ENCODE measurements at places on chromosomes 5 and 9. TPM values are rescaled to one million over a fixed set of nuclear protein-coding genes. Genes with fewer than 3 reads are reported as not detected.

The NTNG2 gene
- polyA plus RNA-seq, result 0.74 TPM

- DNase-seq, result no peak
These were observed 1974.0 kb upstream of the WWC1 start for GRCh38 chr5:166317425-166317824.

The STC2 gene
- polyA plus RNA-seq, result 2.5 TPM

GRCh38 chr5:179354305-179354882, 9.1 kb upstream of the ADAMTS2 start:
- DNase-seq, result no peak

The SH3TC2 gene
- 0.68 TPM for polyA plus RNA-seq

DNA sequence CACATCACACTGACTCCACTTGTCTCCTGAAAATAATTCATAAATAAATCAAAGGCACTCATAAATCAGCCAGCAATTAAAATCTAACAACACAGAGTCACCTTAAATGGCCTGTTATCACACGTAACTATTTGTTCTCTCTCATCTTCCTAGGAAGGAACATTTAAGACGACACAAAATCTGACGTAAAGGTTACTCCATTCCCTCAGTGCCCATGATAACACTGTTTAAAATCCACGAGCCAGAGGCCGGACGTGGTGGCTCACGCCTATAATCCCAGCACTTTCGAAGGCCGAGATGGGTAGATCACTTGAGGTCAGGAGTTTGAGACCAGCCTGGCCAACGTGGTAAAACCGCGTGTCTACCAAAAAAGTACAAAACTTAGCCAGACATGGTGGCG, 56.4 kb downstream of the MYO10 start:
- no peak for DNase-seq

DNA sequence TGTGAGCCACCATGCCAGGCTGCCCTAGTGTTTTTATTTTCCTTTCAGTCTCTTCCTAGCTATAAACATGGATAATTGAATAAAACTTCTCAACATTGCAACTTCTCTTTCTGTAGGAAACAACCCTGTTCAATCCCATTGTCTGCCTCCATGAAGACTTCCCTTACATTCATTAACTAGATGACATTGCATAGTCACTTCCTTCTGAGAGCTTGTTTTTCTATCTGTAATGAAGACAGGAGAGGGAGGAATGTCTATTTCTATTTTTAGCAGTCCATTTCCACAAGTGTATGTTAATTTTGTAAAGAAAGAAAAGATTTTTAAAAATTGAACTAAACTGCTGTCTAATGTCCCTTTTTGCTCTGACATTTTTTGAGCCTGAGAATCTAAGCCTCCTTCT, 55.6 kb upstream of the MELK start:
- DNase-seq, result no peak

DNA sequence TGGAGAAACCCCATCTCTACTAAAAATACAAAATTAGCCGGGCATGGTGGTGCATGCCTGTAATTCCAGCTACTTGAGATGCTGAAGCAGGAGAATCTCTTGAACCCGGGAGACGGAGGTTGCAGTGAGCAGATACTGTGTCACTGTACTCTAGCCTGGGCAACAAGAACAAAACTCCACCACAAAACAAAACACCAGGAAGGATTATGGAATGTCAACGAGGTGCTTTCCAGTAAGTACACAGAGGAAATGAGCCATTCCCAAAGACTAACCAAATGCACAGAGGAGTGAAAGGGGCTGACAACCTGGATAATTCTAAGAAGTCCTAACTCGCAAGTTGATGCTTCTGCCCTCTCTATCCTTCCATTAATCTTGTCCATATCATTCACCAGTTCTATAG, 126.1 kb upstream of the RETREG1 start:
- DNase-seq, result no peak

GRCh38 chr5:59366784-59367183, 526.7 kb downstream of the PDE4D start:
- DNase-seq, result no peak

The SLC6A18 gene
- polyA plus RNA-seq, result 3.4 TPM

- DNase-seq, result no peak
These were observed 69.8 kb upstream of the RAI14 start for GRCh38 chr5:34586117-34586885.

DNA sequence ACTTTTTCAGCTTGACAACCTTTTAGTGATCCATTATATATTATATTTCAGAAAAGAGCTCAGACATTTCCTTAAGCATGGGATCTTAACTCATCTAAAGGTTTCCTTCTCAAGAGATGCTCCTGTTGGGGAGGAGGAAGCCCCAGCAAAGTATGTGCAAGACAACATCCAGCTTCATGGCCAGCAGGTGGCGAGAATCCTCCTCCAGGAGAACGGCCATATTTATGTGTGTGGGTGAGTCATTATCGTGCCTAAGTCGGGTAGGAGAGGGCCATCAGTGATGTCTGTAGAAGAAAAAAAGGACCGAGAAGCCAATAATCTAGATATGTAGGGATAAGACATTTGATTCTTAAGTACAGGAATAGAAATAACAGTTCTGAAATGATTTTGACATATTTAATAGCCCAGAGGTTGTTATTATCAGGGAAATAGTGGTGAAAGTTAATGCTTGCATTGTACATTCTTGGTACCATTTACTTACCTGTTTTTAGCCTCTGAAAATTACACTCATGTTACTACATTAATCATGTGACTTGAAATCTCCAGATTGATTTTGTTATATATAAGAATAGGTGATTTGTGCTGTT, 28.2 kb downstream of the MTRR start:
- peak; percentile 4 for DNase-seq

- no peak for DNase-seq
These were observed 292.9 kb upstream of the PUM3 start for GRCh38 chr9:3136686-3137346.

GRCh38 chr9:79988126-79988525, 416.4 kb downstream of the TLE4 start:
- DNase-seq, result no peak

DNA sequence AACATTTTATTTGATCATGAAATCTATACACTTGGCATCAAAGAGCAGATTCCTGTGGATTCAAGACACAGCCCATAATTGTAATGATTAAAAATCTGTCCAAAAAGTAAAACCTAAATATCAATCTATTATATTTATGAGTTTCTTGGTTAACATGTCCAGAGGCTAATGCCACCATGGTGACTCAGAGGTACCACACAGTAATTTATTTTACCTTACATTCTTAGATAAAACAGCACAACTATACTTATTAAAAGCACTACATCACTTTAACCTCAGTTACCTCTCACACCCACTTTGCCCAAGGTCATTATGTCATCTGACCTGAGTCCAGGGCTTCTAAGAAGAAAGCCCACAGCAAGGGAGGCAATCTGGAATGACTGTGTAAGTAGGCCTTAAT, 519.2 kb downstream of the RASEF start:
- DNase-seq, result no peak

The IL9 gene
- polyA plus RNA-seq, result not detected

GRCh38 chr5:43623048-43623680, 20.2 kb downstream of the NNT start:
- no peak for DNase-seq

GRCh38 chr9:4416467-4416866, 73.8 kb upstream of the SLC1A1 start:
- no peak for DNase-seq

The LEAP2 gene
- polyA plus RNA-seq, result 4.0 TPM

DNA sequence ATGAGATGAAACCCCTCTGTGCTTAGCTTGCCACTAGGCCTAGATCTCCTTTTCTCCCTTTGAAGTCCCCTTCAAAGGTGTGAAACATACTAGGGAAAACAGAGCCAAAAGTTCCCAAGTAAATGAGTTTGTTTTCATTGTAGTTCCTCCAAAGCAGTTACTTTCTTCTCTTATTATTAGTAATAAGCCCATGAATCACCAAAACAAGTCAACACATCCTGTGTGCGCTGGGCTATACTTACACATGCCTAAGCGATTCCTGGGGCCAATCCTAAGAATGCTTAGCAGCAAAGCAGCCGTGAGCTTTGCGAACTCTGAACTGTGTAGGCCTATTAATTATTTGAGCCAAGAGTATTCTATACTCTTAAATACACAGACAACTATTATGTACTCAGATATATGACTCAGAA, 7.6 kb downstream of the ENC1 start:
- DNase-seq, result no peak

DNA sequence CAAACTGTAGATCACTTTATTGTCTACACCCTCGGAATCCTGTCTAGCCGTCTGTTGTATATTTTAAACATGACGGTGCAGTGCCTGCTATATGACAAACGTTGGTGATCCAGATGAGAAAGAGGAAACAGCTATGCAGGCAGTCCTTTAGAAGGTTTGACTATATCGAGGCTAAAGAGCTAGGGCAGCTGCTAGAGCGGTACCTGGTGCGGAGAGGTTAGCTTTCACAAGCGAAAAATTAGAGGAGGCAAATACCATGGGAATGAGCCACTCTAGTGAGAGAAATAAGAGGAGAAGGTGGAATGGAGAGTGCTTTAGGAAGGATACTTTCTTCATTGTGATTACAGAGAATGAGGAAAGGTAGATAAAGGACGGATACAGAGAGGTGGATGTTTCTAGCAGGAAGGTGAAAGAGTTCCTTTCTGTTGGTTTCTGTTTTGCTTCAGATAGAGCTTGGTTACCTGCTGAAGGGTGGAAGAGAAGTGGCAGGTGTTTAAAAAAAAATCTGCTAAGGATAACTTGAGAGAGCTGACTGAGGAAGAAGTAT, 959 bp upstream of the FBXL17 start:
- no peak for DNase-seq

The NEUROG1 gene
- polyA plus RNA-seq, result not detected

The MAMDC2 gene
- polyA plus RNA-seq, result 6.0 TPM

GRCh38 chr9:133408042-133408441, 9.8 kb downstream of the REXO4 start:
- no peak for DNase-seq

The MEIKIN gene
- polyA plus RNA-seq, result not detected

DNA sequence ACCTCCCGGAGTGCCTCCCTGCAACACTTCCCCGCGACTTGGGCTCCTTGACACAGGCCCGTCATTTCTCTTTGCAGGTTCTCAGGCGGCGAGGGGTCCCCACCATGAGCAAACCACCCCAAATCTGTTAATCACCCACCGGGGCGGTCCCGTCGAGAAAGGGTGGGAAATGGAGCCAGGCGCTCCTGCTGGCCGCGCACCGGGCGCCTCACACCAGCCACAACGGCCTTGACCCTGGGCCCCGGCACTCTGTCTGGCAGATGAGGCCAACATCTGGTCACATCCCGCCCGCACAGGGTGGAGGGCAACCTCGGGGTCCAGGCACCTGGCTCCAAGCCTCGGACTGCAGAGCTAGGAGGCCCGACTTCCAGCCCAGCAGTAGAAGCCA, 776 bp upstream of the TERT start:
- DNase-seq, result no peak

The PCDHGA2 gene
- 6.3 TPM for polyA plus RNA-seq

GRCh38 chr5:35188031-35188457, 42.2 kb downstream of the PRLR start:
- no peak for DNase-seq

The GM2A gene
- polyA plus RNA-seq, result 27.2 TPM

The PCDHB15 gene
- polyA plus RNA-seq, result 14.3 TPM

- peak; percentile 57 for DNase-seq
These were observed 182.4 kb upstream of the OTULINL start for GRCh38 chr5:14399054-14399692.

DNA sequence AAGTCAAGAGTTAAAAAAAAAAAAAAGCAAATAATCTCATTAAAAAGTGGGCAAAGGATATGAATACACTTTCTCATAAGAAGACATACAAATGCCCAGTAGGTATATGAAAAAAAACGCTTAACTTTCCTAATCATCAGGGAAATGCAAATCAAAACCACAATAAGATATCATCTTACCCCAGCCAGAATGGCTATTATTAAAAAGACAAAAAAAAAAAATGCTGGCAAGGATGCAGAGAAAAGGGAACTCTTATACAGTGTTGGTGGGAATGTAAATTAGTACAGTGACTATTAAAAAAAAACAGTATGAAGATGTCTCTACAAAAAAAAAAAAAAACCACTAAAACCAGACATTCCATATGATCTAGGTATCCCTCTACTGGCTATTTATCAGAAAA, 79.4 kb downstream of the LPAR1 start:
- DNase-seq, result no peak

DNA sequence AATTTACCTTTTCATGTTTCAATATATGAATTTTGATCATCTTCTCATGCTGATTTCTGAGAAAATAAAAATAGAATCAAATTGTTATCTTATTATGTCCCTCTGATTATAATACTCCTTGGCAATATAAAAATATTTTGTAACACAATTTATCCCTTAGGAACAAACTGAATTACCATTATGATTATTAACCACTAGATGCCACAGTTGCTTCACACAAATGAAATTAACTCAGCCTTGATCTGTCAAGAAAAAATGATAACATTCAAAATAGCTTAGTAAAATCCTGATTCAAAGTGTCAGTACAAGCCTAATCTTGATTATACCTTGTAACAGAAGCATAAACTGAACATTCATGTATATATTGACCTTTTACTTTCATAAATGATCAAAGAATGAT, 4.8 kb upstream of the CHSY3 start:
- DNase-seq, result peak; percentile 4

The LCN15 gene
- 0.06 TPM for polyA plus RNA-seq

The FAM200C gene
- polyA plus RNA-seq, result 16.7 TPM

DNA sequence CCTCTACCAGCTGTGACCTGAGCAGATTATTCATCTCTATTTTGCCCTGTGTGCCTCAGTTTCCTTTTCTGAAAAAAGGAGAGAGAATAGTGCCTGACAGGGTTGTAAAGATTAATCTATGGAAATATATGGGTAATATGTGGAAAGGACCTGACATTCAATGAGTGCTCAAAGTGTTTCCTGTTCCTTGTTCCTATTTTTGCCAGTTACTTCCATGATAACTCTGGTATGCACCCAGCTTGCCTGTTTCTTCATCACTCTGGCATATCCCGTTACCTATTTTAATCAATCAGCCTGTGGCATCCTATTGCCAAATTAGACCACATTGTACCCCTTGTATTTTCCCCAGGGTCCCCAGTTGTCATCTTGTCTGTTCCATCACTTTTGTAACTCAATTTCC, 3.6 kb upstream of the ARAP3 start:
- DNase-seq, result no peak

DNA sequence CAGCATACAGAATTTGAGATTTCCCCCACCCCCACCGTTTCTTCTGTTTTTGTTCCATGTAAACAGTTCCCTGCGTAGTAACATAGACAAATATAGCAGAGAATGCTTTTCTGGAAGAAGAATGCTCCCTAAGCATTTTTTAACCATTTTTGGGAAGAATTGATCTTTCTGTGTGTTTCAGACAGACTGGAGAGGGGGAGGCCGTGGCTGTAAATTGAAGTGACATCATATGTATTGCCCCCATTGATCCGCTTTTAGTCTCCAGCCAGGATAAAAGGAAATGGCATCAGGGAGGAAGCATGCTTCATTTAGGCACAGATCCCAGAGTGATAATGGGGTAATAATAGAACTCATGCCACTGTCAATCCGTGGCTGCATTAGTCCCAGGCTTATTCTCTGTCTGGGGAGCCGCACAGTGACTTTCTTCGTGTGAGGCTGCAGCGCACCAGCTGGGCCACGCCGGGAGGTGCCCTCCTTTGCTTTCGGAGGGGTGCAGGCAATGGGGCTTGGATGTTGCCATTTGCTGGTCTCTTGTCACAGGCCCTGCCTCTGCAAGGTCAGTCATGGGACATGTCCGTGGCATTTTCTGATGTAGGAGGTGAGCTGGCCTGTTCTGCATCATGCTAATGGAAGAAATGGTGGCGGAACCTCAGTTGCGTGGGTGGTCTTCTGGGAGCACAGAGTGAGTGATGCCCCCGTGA, 261.5 kb downstream of the FANCC start:
- DNase-seq, result peak; percentile 78

- no peak for DNase-seq
These were observed 1.0 kb downstream of the SMIM3 start for GRCh38 chr5:150779397-150780186.

- peak; percentile 30 for DNase-seq
These were observed 173.0 kb downstream of the PCSK1 start for GRCh38 chr5:96260009-96260408.

All from renal pelvis (tissue), 12 donors.